ENCODE measurements at places on chromosomes 16 and 17. TPM values are rescaled to one million over a fixed set of nuclear protein-coding genes. Genes with fewer than 3 reads are reported as not detected.

- DNase-seq, result no peak
Measured at GRCh38 chr17:7684851-7685532, 2.3 kb downstream of the TP53 start.

DNA sequence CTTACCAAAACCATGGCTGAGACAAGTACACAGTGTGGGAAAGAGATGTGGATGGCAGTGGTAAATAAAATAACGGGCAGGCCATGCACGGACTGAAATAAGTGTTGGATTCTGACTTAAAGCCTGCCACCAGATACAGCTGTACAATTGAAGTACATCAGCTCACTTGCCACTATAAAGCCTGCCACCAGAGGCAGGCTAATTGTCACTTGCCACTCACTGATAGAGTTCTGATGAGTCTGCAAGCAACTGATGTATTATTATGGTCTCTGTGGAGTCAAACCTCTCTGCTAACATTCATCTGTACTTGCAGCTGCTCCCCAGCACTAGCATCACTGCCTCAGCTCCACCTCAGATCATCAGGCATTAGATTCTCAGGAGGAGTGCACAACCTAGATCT is 93.0 kb downstream of the CYTH1 start:
- DNase-seq, result no peak

DNA sequence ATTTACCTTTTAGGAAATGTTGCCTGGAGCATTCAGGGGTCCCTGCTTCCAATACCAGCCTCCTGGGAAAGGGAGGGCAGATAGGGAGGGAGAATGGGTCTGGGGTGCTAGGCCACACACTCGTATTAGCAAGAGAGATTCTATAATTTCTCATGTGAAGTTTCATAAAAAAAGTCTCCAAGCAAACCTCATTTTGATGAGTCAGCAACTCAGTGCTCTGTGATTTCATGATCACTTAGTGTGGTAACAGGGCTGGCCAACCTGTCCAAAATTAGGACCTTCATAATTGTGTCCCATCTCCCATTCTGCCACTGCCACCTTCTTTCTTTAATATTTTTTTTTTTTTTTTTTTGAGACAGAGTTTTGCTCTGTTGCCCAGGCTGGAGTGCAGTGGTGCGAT is 41.4 kb downstream of the IGF2BP1 start:
- no peak for DNase-seq

- no peak for DNase-seq
Measured at GRCh38 chr16:67936880-67937605, 393 bp upstream of the PSMB10 start.

- DNase-seq, result no peak
Measured at GRCh38 chr17:81817758-81818147, 13.8 kb downstream of the GCGR start.

DNA sequence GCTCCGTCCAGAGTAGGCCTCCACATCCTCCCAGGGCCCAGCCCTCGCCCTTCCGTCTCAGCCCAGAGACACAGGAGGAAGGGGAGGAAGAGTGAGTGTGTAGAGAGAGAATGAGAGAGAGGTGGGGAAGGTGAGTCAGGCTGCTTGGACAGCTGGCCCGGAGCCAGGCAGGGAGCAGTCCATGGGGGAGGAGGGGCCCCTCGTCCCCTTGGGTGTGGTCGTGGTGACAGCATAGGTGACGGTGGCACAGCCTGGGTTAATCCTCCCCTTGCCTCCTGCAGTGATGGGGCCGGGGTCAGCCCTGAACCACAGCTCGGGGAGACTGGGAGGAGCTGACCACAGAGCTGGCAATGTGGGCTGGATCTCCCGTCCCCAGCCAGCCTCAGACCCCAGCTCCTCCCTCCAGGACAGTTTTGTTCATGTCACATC is 36.5 kb downstream of the FA2H start:
- no peak for DNase-seq

- DNase-seq, result no peak
Measured at GRCh38 chr16:56876048-56876447, 11.0 kb downstream of the SLC12A3 start.

DNA sequence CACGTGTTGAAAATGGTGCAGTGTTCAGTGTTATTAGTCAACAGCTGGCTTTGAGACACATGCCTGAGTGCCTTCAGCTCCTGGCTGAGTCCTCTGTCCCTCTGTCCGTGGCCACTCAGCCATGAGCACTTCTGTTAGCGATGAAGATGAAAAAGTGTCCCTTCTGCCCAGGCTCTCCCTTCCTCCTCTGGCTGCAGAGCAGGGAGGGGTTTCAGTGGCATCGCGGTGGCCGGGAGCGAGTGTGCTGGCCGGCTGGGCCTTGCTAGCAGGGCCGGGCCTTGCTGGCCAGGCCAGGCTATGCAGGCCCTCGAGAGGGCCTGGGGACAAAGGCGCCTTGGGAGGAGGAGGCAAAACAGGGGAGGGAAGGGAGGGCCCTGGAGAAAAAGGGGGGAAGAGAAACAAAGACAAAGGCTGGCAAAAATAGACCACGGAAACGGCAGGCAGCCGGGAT is 47.7 kb downstream of the CMIP start:
- no peak for DNase-seq

DNA sequence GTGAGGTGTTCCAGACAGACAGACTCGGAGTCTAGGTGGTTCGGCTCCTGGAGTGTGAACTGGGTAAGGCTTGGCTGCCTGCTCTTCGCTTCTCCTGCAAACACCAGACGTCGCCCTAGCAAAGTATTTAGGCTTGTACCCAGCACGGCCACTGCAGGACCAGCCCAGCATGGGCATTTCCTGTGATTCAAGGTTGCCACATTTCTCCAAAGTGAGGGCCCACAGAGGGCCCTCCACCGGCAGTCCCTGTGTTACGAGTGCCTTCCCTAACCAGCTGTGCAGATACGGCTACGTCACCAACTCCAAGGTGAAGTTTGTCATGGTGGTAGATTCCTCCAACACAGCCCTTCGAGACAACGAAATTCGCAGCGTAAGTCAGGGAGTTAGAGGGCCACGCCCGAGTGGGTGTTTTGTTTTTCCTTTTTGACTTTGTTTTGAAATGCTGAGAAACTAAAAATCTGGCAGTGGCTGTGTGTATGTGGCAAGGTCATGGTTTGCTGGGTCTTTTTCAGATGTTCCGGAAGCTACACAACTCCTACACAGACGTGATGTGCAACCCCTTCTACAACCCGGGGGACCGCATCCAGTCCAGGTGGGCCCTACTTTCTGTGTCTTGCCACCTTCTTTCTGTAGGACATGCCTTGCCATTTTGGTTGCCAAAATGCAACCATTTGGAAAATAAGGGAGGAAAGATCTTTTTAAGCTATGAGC is 2.6 kb downstream of the TRAPPC2L start:
- DNase-seq, result no peak

- DNase-seq, result no peak
Measured at GRCh38 chr17:48385319-48385718, 44.7 kb downstream of the SKAP1 start.

GRCh38 chr17:80918731-80919130 is 72.9 kb upstream of the CHMP6 start:
- peak; percentile 37 for DNase-seq

- DNase-seq, result no peak
Measured at GRCh38 chr16:5025171-5025632, 8.5 kb downstream of the NAGPA start.

- no peak for DNase-seq
Measured at GRCh38 chr17:63082952-63083351, 116.9 kb downstream of the TANC2 start.

DNA sequence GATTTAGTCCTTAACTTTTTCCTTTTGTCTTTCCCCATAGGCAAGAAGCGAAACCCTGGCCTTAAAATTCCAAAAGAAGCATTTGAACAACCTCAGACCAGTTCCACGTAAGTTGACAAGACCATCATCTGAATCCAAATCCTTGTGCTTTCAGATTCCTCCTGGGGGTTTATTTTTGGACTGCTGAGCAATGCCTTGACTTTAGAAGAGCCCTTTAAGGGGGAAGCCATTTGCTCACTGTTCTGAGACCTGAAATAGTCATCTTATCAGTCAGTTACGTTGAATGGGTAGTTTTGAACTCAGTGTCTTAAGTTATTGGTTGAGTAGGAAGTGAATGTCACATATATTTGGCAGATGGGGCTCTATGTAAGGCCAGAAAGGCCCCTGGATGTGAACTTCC is 91.2 kb downstream of the MAP2K6 start:
- DNase-seq, result no peak

DNA sequence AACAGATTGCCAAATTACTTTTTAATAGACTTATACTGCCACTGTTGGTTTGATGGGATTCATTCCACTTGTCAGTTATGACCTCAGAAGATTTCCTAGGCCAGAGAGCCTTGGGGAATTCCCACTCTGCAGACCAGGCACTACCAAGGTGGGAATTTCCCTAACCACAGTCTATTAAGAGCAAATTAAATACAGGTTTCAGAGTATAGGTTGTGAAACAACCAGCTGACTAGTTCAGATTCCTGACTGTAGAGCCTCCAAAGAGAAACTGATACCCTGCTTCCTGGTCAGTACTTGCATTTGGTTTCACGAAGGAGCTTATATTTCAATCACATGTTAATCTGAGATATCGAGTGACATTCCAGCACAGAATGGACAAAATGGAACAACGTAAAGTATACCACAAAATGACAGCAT is 186.5 kb downstream of the STX8 start:
- DNase-seq, result no peak

DNA sequence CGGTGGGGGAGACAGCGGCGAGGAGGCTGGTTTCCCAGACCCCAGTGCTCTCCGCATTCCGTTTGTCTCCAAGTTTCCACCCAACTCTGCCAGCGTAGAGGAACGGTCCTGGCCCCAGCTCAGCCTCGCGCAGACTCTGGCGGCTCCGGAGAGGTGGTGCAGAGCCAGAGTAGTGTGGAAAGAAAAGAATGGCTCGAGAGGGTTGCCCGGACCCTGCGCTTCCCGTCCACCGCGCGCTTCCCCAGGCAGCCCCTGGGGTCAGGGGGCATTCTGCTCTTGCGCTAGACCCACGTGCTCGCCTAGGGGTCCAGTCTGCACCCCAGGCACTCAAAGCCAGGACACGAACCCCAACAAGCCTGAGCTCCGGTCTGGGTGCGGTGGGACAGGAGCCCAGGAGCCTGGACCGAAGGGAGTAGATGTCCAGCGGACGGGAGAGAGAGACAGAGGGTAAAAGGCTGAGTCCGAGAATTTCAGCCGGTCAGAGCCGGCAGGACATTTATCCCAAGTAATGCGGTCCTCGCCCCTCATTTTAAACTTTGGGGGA is 3.8 kb downstream of the PMP22 start:
- peak; percentile 70 for DNase-seq

DNA sequence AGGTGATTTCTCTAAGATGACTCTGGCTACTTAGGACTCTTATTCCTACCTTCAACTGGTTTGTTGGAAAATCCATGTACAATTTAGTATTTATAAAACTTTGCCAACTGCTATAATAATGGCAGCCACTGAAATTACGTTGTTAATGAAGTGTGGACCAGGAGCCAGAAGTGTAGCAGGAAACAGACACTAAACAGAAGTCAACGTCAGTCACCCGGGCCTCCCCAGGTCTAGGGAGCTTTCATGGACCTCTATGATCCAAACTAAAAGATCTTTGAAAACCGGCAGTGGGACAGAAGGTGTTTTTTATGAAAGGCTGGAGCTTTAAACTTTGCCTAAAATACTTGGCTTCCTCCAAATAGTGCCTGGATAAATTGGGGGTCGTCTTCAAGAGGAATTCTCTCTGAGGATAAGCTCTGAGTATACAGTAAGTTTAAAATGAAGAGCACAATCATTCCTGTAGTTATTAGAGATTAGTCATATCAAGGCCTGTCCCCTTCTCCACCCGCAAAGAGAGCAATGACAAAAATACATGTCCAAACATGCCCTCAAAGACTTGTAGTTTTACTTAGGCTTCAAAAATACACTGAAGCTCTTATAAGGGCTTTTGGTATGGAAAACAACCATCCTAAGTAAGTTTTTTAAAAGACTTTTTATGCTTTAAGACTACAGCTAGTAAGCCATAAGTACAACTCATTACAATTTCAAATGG is 34.6 kb downstream of the DCUN1D3 start:
- DNase-seq, result no peak

- DNase-seq, result no peak
Measured at GRCh38 chr16:66376577-66377305, 10.2 kb downstream of the CDH5 start.

- peak; percentile 53 for DNase-seq
Measured at GRCh38 chr16:81524382-81524781, 79.8 kb downstream of the CMIP start.

GRCh38 chr17:50027881-50028735 is 27.8 kb upstream of the ITGA3 start:
- DNase-seq, result peak; percentile 79

- no peak for DNase-seq
Measured at GRCh38 chr16:12708266-12708665, 95.4 kb downstream of the CPPED1 start.

DNA sequence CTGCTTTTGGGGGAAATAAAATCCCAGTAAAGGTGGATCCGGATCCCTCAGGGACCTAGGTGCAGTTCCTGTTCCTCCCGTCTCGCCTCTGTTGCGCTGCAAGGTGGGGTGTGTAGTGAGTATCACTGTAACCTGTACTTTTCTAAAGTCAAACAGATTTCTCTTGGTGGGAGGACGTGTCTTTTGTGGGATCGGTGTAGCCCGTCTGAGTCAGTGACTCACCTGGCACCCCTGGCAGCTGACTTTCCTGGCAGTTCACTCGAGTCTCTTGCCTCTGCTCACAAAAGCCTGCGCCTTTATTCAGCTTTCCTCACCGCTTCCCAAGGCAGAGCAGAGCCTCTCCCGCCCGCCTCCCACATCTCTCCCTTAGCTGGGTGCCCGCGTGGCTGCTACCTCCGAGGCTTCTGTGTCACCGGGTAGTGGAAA is 85.7 kb downstream of the CMIP start:
- DNase-seq, result peak; percentile 25

DNA sequence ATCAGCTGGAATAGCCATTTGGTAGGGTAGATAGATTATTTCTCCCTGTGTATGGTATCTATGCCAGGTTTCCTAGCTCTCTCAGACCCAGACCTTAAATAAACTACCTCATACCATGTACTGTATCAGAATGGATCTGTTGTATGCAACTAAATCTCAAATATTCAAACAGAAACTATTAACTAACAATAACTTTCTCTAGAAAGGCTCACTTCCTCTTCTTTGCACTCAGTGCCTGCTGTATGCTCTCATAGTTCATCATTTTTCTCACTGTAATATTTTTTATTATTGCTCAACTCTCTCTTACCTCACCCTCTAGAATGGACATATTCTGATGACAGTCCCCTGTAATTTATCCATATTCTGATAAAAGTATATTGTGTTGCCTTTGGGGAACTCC is 182.4 kb downstream of the TOX3 start:
- no peak for DNase-seq

The SLC12A3 gene
- total RNA-seq, result not detected

The KRTAP4-6 gene
- not detected for total RNA-seq

The USP43 gene
- 4.3 TPM for total RNA-seq

The NOG gene
- 2.3 TPM for total RNA-seq

The TOX3 gene
- total RNA-seq, result 3.7 TPM

The KCNG4 gene
- total RNA-seq, result not detected

The NOS2 gene
- 0.55 TPM for total RNA-seq

The KSR1 gene
- total RNA-seq, result 52.5 TPM

The FTSJ3 gene
- 39.4 TPM for total RNA-seq

The HOXB5 gene
- total RNA-seq, result 4.4 TPM

The ACAP1 gene
- 23.2 TPM for total RNA-seq

The CCT6B gene
- 1.7 TPM for total RNA-seq

The WNT9B gene
- 2.0 TPM for total RNA-seq

The SGCA gene
- 27.8 TPM for total RNA-seq

The GPR179 gene
- total RNA-seq, result 0.35 TPM

The PITPNM3 gene
- 15.6 TPM for total RNA-seq

Measured in upper lobe of right lung (tissue), 1 donor.